ENCODE measurements at places on chromosomes 3 and 15. TPM values are rescaled to one million over a fixed set of nuclear protein-coding genes. Genes with fewer than 3 reads are reported as not detected.

GRCh38 chr3:102105193-102105592 is 255.9 kb downstream of the NFKBIZ start:
- DNase-seq, result no peak

GRCh38 chr3:5456199-5456598 is 268.7 kb downstream of the EDEM1 start:
- DNase-seq, result no peak

- no peak for DNase-seq
Measured at GRCh38 chr3:34016925-34017587, 218.6 kb downstream of the PDCD6IP start.

DNA sequence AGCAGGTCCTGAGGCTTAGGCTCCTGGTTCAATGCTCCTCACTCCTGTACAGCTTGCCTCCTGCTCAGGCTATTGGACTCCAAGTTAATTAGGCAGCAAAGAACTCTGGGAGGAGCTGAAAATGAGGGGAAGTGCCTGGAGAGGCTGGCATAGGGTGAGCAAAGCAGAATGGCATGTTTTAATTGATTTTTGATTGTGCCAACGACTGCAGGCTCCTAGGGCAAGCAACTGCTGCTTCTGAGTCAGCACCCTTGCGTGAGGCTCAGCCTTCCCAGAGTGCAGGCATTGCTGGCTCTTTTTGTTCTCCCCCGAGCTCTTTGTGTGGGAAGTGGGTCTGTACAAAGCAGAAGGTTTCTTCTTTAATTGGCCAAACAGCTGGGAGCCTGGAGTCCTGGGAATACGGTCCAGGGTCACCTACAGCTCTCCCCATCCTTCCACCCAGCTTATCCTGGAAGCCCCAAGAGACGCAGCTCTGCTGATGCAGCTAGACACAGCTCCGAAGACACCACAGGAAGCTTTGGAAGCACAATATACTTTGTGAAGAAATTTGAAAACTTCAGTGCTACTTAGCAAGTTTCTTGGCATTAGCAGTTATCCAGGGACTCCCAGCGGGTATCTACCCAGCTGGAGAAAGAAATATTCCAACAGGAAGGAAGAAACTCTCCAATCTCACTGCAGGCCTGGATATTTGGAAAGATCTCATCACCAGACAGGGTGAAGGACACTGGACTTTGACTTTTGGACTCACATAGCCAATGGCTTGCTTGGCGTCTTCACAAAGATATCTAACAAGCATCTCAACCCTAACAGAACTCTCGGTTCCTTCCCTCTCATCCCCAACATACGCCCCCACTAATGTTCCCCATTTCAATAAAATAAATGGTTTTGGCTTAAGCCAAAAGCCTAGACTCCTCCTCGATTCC is 76.8 kb downstream of the BDH1 start:
- DNase-seq, result peak; percentile 30

DNA sequence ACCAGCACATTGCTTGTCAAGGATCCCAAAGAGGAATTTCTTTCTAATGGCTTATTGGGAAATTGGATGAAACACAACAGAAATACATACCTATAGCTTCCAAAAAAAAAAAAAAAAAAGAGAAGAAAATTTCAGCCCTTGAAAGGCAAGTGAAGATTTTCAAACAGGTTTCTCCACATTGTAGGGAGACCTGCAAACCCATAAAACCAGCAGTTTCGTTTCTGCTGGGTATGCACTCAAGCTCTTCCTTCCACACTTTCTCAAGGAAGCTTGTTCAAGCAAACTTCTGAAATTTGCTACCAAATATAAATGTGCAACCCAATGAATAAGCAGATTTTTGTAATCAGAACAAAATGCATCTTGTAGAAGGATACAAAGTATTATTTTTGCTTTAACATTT is 15.9 kb upstream of the SH3BP5 start:
- no peak for DNase-seq

- no peak for DNase-seq
Measured at GRCh38 chr3:4582624-4583023, 89.5 kb downstream of the ITPR1 start.

DNA sequence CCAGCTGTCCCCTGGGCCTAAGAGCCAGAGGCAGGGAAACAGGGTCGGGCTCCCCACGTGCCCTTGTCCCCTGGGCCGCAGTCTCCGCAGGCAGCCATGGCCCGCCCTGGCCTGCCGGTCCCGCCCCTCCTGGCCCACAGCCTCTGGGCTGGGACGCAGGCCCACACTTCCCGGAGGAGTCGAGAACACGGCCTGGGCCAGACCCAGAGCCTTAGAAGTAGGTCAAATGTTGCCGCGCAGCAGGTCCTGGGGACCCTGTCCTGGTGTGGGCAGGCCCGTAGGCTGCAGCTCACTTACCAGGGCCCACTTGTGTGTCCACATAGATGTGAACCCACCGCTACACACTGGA is 4.3 kb upstream of the MYL3 start:
- peak; percentile 89 for DNase-seq

DNA sequence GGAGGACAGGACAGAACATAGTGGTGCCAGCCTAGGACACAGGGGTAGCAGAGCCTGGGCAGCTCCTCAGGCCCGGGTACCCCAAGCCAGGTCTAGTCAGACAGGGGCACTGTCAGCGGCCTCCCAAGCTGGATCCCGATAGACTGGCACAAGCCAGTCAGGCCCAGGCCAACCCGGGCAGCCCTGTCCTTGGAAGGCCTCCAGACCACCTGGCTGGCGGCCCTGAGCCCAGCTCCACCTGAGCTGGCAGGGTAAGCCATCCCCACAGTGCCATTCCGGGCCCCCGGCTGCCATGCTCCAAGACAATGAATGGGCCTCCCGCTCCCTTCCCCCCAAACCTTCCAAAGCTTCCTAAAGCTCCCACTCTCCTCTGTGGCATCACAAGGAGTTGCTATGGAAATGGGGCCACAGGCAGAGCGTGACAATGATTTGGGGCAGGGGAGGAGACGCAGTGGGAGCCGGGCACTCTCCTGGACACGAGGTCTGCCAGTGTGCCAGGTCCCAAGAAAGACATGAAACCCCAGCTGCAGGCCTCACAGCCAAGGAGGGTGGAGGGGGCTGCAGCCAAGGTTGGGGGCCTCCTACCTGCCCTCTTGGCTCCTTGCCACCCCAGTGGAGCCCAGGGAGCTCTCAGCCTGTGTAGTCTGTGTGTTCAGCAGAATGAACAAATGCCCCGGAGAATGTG is 165.6 kb upstream of the LINGO1 start:
- no peak for DNase-seq

DNA sequence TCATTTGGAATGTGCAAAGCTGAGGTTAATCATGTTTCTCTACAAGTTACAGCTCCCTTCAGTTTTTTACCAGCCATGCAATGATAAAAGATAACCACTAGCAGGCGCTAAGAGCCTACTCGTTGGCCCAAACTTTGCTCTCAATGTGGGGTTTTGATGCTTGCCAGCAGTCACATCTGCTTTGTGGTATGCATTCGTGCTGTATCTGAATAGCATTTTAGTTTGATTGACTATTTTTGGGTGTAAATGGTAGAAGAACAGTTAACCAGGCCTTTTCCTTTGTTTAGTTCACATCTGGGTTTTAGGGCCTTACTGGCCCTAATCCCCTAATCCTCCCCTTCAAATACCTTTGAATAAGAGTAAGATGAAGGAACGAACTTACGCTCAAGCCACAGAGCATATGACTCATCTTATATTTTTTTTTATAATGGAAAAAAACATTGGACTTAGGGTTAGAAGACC is 4.4 kb upstream of the CLDN11 start:
- peak; percentile 75 for DNase-seq

GRCh38 chr3:189262746-189263145 is 91.0 kb downstream of the TPRG1 start:
- no peak for DNase-seq

DNA sequence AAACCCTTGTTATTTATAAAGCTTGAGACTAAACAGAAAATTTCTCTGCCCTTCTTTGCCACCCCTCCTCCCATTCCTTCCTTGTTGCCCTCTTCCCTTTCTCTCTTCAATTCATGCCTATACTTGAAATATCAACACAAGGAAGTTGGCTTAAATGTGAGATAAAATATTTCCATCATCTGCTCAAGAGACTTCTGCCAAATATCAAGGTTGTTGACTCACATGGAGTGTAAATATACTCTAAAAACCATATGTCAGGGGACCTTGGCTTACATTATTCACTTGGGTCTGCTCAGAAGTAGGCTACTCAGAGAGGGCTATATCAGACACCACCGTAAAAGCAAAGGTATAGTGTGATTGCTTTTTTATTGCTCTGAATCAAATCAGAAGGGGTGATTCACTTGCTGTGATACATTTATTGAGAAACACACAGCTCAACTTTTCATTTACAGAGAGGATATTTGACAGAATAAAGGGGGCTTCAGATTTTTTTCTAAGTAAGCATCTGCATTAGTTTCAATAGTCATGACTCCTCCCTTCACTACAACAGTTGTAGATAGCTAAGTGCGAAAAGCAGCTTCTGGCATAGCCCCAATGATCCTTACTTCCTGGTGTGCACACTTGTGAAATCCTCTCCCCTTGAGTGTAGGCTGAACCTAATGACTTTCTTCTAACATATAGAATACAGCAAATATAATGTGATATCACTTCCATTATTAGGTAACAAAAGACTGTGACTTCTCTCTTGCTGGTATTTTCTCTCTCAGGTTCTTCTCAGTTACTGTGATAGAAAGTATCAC is 386.2 kb downstream of the EFHB start:
- DNase-seq, result no peak

DNA sequence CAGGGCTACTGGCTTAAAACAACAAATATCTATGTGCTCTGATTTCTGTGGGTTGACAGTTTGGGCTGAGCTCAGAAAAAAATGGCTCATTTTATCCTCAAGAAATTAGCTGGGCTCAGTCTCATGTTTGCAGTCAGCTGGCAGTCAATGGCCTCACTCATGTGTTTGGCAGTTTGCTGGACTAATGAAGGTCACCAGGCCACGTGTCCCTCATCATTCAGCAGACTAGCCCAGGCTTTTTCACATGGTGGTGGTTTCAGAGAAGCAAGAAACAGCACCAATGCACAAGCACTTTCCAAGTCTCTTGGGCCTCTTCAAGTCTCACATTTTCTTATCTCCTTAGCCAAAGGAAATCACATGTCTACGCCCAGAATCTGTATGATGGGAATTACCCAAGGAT is 478.3 kb upstream of the PPP2R3A start:
- DNase-seq, result peak; percentile 21

DNA sequence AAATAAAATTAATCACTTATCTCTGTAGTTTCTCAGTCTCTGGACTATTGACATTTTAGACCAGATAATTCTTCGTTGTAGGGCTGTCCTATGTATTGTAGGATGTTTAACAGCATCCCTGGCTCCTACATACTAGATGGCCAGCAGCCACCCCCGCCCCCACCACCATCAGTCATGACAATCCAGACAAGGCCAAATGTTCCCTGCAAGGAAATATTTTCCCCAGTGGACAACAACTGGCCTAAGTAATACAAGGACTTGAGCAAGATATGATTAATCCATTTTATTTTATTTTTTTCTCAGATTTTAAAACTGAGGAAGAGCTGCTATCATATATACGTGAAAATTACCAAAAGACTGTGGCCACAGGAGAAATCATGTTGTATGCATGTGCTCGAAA is 23.8 kb downstream of the TICRR start:
- DNase-seq, result no peak

GRCh38 chr15:28131400-28131799 is 32.3 kb upstream of the OCA2 start:
- no peak for DNase-seq

DNA sequence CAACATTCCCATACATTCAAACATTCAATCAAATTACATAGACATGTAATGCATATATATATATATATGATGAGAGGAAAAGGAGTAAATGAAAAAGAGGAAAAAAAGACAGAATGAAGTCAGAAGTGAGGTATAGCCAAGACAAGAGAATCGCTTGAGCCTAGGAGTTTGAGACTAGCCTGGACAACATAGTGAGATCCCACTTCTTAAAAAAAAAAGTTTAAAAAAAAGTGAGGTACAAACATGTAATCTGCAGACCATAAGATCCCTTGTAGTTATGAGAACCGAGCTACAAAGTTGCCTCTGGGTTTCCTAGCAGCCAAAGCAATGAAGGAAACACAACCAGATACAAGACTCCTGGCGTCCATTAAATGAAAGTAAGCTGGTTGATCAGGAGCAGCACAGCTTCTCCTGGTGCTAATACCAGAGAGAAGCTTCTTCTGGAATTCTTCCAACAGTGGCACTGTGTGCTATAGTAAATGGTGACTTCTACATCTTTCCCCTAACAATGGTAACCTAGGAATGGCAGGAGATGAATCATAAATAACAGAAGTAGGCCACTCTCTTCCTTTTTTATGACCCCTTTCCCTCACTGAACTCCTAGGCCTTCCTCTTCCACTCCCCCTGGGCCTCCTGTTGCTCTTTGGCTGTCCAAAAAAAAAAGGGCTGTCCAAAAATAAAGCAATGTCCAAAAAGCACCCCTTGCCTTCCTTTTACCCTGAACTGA is 3.5 kb downstream of the KCNMB3 start:
- no peak for DNase-seq

DNA sequence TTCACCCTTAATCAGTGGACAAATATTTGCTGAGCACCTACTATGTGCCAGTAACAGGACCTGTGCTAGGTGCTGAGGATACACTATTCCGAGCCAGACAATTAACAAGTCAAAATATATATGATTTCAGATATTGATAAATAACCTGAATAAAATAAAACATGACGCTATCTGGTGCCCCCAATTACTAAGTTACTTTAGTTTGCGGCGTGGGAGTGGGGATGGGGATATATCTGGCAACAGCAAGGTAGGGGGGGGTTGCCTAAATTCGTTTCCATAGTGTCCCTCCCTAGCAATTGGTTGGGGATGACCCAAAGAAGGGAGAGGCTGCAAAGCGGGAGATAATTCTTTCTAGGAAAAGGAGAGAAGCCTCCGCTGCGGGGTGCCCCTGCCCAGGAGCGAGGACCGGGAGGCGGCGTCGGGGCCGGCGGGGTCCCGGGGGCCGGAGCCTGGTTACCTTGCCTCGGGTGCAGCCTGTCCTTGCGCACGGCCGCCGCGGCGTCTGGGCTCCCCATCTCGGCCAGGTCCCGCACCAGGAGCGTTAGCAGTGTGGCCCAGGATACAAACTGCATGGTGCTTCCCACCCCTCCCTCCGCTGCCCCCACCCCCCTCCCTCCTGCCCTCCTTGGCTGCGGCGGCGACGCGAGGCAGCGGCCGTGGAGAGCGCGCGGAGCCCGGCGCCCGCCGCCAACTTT is 567 bp downstream of the ADAMTS9 start:
- no peak for DNase-seq

- DNase-seq, result no peak
Measured at GRCh38 chr3:117606866-117607265, 897.3 kb downstream of the TUSC7 start.

DNA sequence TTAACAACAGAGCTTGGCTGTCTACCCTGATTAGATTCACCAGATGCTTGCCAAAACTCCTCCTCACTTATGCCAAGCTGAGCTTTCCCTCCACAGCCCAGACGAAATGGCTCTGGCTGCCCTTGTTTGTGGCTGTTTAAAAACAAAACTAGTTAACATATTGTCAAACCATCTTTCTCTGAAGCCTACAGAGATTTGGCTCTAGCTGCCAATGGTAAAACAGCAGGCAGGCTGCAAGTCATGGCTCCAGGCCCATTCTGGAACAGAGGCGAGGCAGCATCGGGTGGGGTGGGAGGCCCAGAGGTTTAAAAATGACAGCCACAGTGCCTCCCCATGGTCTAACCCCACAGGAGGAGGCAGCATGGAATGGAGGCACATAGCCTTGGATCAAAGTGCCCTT is 75.9 kb downstream of the SCN5A start:
- DNase-seq, result no peak

GRCh38 chr3:10426346-10427220 is 78.8 kb downstream of the ATP2B2 start:
- no peak for DNase-seq

The ZBED2 gene
- 2.0 TPM for polyA plus RNA-seq

The CFAP92 gene
- polyA plus RNA-seq, result 62.0 TPM

The GPR160 gene
- polyA plus RNA-seq, result 10.4 TPM

The CLEC3B gene
- polyA plus RNA-seq, result 198 TPM

The ROBO2 gene
- polyA plus RNA-seq, result 16.1 TPM

All from testis (tissue), 5 donors.